ENCODE measurements at places on chromosomes 5 and 9.

DNA sequence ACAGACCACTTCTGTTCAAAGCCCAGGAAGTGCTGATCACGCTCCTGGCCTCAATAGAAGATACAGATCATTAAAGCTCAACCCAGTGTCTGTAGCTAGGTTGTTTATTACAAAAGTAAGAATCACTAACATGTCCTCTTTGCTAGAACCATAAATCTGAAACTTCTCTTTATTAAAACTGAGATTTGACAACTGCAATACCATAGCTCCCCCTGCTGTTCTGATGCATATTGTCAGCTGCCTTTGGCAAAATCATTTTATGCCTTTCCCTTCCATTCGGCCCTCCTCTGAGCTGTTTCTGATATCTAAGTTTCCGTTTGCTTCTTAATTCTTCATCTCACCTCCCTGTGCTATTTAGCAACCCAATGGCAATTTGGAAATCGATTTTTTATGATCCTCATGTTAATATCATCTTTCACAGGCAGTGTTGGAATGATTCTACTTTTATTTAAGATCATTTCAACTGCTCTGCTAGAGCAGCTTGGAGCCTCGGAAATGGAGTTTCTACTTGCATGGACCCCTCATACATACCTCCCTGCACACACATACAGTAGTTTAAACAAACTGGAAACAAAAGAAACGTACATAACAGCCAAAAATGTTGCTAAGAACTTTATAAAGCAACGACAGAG lies 998.8 kb downstream of the MAT2B start:
- H3K27ac ChIP-seq = no peak overlapping the region
- no peaks in the 10 kb centered on the region for H3K4me1 ChIP-seq
- H3K4me3 ChIP-seq = no peak overlapping the region
- H3K27me3 ChIP-seq = no peaks in the 10 kb centered on the region
- no peaks in the 10 kb centered on the region for H3K36me3 ChIP-seq

DNA sequence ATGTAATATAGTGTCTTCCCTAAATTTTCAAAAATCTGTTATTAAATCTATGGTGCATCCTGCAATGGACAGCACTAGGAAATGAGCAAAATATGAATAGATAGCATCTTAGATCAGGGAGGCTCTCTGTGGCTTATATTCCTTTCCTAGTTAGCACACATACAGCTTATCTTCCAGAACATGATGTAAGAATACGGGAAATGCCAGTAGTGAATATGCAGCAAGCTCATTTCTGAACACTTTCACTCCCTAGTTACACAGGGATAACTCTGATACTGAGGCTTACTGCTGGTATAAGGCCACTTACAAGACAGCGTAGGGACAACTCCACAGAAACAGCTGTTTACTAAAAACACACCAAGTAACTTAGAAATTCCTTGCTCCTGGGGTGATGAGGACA lies 297.3 kb upstream of the SMARCA2 start:
- H3K4me3 ChIP-seq = no peak overlapping the region
- H3K36me3 ChIP-seq = no peaks in the 10 kb centered on the region
- DNase-seq = no peak
- H3K27me3 ChIP-seq = no peaks in the 10 kb centered on the region
- H3K27ac ChIP-seq = no peak overlapping the region

DNA sequence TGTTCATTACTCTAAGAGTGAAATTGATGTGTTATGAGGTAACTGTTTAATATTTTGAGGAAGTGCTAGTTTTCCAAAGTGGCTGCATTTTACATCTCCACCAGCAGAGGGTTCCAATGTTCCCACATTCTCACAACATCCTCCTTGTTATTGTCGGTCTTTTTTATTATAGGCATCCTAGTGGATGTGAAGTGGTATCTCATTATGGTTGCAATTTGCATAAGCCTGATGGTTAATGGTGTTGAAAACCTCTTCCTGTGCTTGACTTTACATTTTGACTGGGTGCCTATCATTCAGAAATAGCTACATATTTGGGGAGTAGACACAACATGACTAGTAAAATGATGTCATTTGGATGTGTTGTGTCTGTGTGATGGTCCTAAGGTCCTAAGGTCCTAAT lies 143.6 kb downstream of the MRPS30 start:
- no peak overlapping the region for H3K4me3 ChIP-seq
- no peak overlapping the region for H3K27ac ChIP-seq
- no peaks in the 10 kb centered on the region for H3K4me1 ChIP-seq
- H3K36me3 ChIP-seq = no peaks in the 10 kb centered on the region

DNA sequence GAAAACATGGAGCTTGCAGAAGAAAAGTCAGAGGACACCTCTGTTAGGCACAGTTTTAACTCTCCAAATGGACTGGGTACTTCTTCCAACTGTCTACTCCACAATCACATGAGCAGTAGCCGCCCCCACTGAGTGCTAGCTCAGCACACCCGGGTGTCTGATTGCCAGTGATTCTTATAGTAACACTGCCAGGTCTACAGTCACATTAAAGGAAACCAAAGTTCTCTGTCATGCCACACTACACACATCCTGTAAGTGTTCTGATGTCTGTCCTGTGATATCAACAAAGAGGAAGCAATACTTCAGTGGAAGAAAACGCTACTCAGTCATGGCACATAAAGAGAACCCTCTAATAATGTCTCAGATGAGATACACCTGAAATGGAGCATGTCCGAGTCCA lies at the start of gene HAVCR2:
Gene HAVCR2, minus strand, starts transcription at position 69 of the 400 bp plus-strand sequence. Its CDS starts 61 bp downstream, at position 8.
- H3K4me1 ChIP-seq = peaks cover 31% of the 10 kb centered on the region
- peak; percentile 67 for DNase-seq
- H3K27ac ChIP-seq = peak within 1 kb of the TSS; percentile 72
- H3K4me3 ChIP-seq = peak within 1 kb of the TSS; percentile 3
- H3K36me3 ChIP-seq = no peaks in the 10 kb centered on the region

DNA sequence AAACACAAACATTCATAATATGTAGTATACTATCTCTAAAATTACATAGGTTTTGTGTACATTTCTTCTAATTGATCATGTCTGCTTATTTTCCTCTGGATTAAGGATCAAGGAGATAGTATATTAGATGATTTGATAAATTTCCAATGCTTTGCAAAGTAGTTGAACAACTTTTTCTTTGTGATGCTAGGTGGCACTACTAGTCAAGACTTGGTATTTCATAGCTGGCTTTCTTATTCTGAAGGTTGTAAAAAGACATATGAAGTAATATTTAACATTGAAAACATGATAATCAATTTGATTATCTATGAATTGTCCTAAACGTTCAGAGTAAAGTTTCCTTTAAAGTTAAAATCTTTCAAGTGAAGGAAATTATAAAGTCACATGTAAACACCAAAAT lies 106.1 kb upstream of the FGF10 start:
- DNase-seq = no peak
- no peak overlapping the region for H3K4me3 ChIP-seq
- H3K36me3 ChIP-seq = no peaks in the 10 kb centered on the region
- no peak overlapping the region for H3K27ac ChIP-seq

GRCh38 chr5:137155261-137156000 lies 343.7 kb downstream of the SPOCK1 start:
- no peak overlapping the region for H3K27ac ChIP-seq
- H3K4me1 ChIP-seq = no peaks in the 10 kb centered on the region
- no peaks in the 10 kb centered on the region for H3K36me3 ChIP-seq
- no peaks in the 10 kb centered on the region for H3K27me3 ChIP-seq

DNA sequence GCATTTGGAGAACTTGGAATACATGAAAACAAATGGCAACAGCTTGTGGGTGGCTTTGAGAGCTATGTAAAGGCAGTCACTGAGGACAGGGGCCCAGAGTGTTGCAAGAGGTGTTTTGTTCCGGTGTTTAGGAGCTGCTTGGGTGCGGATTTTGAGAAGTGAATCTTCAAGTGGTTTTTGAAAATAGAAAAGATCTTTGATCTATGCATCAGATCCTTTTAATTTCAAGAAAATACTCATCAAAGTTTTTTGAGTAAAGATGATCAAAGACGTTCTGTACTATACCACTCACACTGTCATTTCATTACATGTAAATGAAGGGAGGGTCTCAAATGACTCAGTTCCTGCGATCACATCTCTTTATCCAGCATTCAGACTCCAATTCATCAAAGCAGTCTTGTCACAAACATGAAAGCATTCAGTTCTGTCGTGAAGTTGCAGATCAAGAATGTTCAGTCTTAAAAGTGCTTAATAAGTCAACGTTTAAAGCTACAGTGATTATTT lies 112.5 kb downstream of the WDR41 start:
- H3K4me3 ChIP-seq = no peak overlapping the region
- no peaks in the 10 kb centered on the region for H3K4me1 ChIP-seq
- no peak for DNase-seq
- no peaks in the 10 kb centered on the region for H3K27me3 ChIP-seq
- H3K27ac ChIP-seq = no peak overlapping the region

GRCh38 chr5:132226516-132227234 lies 978 bp downstream of the P4HA2 start:
- peaks cover 51% of the 10 kb centered on the region for H3K4me1 ChIP-seq
- peak overlapping the region; percentile 66 for H3K4me3 ChIP-seq
- H3K27me3 ChIP-seq = no peaks in the 10 kb centered on the region
- H3K27ac ChIP-seq = no peak overlapping the region
- DNase-seq = no peak

DNA sequence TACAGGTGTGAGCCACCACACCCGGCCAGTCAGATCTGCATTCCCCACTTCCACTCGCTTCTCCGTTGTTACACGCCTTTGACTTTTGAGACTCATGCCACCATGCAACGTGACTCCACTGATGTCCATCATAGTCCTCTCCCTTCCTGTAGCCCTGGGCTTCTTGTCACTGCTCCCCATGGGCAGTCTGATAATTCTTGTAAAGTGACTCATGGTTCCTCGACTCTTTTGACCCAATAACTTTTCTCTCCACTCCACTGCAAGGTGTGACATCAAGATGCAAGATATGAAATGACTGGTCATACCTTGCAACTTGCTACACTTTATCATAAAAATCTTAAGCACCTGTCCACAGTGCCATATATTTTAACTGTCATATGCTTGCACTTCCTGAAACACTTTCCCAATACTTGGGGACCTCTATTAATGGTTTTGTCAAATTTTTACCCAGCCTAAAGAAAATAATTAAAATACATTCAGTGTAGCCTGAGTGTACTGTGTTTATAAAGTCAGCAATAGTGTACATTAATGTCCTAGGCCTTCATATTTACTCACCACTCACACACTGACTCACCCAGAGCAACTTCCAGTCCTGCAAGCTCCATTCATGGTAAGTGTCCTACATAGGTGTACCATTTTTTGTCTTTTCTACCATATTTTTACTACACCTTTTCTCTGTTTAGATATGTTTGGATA lies 18.6 kb upstream of the ANKRD18A start:
- H3K27me3 ChIP-seq = no peaks in the 10 kb centered on the region
- no peaks in the 10 kb centered on the region for H3K4me1 ChIP-seq
- DNase-seq = no peak
- H3K27ac ChIP-seq = no peak overlapping the region

GRCh38 chr5:74356009-74356695 lies 284.4 kb downstream of the ENC1 start:
- no peaks in the 10 kb centered on the region for H3K4me1 ChIP-seq
- H3K4me3 ChIP-seq = no peak overlapping the region
- DNase-seq = no peak
- no peak overlapping the region for H3K27ac ChIP-seq
- H3K27me3 ChIP-seq = no peaks in the 10 kb centered on the region

- H3K27ac ChIP-seq = no peak within 1 kb of the TSS
- DNase-seq = peak; percentile 71
- H3K36me3 ChIP-seq = no peaks in the 10 kb centered on the region
- peak within 1 kb of the TSS; percentile 40 for H3K4me3 ChIP-seq
Observed at GRCh38 chr5:149141224-149141956, at the start of gene ABLIM3. Gene ABLIM3, plus strand, starts transcription at chr5:149141493. Its CDS starts 603 bp downstream, at chr5:149142096.

DNA sequence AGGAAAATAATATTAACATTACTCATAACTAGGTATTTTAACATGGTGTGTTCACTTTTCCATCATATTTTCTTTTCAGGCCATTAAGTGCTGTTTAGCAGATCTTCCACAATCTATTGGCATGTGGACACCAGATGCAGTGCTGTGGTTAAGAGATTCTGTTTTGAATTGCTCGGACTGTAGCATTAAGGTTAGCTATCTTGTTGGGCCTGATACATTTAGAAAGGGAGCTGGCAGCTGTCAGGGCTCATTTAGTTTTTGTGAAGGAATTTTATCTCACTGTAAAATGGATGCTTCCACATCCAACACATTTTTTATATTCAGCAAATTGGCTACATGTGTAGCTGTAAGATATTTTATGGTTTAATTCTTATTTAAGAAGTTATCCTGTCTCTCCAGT lies 20.7 kb upstream of the TMOD1 start:
- no peak overlapping the region for H3K27ac ChIP-seq
- peaks cover 2% of the 10 kb centered on the region for H3K36me3 ChIP-seq
- no peak overlapping the region for H3K4me3 ChIP-seq

GRCh38 chr9:127488946-127489345 lies 37.6 kb downstream of the LRSAM1 start:
- H3K27me3 ChIP-seq = no peaks in the 10 kb centered on the region
- H3K4me3 ChIP-seq = no peak overlapping the region
- no peak overlapping the region for H3K27ac ChIP-seq
- DNase-seq = no peak
- no peaks in the 10 kb centered on the region for H3K4me1 ChIP-seq
- H3K36me3 ChIP-seq = peaks cover 63% of the 10 kb centered on the region

- no peak overlapping the region for H3K27ac ChIP-seq
- peaks cover 1% of the 10 kb centered on the region for H3K36me3 ChIP-seq
- H3K4me1 ChIP-seq = no peaks in the 10 kb centered on the region
- DNase-seq = no peak
- no peaks in the 10 kb centered on the region for H3K27me3 ChIP-seq
Observed at GRCh38 chr5:138927979-138928378, 52.8 kb upstream of the LRRTM2 start.

Data from B cell (primary cell).